ENCODE measurements at places on chromosomes 6 and 20.

DNA sequence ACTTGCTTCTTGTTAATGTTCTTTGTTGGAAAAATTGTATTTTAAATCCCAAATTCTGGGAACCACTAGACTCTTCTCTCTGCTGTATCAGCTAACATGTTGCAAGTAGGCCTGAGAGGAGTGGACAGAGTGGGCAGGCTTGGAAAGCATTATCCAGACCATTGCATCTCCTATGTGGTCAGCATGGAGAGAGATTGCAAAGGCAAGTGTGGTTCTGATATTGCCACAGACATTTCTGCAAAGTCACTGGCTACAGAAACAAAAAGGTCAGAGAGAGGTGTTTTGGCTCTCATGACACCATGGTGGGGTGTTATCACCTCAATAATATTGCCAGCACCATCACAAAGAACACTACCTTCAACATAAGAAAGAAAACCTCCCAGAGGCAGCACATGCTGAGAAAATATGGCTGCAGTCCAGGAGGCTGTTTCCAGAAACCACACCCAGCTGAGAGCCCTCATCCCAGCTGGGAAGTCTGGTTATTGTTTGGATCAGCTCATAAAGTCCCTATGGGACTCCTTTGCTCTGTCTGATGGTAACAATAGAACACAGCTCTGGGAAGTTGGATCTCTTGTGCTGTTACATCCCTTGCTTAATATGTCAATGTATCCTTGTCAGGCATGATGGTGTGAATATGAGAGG lies 78.2 kb upstream of the TBX18 start:
- no peak for DNase-seq

DNA sequence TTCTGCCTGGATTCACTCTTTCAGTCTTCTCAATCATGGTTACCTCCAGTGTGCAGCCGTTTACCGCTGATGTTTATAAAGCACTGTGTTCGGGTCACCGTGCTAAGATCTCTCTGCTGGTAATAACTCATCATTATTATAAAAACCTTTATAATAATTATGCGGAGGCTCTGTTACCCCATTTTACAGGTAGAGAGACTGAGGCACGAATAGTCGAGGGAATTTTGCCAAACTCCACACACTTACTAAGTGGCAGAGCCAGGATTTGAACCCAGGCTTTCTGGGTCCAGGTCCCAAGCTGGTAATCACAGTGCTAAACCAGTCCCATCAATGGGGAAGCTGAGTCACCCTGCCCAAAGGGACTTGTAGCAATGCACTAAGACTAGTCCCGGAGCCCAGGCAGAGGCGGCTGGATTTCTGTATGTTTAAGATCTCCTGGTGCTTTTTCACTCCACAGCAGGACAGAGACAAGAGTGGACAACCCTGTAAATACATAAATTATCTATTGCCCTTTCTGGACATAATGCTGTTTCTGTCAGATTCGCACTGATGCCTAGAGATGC lies 48.1 kb downstream of the SYNJ2 start:
- no peak for DNase-seq

DNA sequence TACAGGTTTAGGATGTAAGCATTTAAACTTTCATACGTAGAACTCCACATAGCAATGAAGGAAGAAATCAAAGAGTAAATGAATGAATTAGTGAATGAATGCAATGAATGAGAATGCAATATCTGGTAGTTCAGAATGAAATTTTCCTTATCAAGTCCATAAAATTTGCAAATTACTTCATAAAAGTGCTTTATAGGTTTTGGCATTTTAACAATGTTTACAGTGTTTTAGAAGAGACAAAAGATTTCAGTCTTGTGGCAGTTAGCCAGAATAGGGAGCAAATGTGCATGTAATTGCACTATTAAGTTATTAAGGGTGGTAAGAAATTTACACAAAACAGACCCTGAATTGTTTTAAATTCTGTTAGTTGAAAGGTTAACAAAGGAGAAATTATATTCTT lies 739.4 kb upstream of the FLRT3 start:
- no peak for DNase-seq

DNA sequence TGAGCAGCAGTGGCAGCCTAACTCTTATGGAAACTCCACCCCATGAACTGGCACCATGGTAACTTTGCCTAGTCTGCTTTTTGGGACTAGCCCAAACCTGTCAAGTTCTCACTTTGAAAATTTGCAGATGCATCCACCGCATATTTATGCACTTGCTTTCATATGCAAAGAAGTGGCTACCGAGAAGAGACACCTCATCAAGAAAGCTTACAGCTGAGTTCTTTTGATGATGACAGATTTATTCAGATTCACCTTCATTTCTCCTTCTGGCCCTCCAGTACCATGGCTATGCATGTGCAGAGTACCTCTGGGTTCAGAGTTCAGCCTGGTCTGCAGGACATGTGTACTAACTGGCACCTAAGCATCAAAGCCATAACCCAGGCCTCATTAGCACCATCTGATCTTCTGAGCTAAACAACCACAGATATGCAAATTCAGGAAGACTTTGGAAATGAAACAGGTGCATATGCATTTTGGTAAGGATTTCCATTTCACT lies 154.3 kb upstream of the TENT5A start:
- no peak for DNase-seq

DNA sequence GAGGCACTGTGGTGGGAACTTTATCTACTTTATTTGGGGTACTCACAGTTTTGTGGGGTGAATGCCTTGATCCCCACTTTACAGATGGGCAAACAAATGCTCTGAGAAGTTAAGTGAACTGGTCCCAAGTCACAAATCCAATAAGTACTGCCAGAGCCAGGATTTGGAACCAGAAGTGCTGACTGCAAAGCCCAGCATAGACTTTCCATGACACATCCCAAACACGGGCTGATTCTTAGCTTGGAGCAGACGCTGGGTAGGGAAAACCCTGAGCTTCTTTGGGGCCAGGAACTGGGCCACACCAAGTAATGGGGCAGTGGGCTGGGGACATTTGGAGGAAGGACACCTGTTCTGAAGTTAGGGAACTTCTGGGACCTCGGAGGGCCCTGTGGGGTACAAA lies 20.3 kb downstream of the RIN2 start:
- no peak for DNase-seq

DNA sequence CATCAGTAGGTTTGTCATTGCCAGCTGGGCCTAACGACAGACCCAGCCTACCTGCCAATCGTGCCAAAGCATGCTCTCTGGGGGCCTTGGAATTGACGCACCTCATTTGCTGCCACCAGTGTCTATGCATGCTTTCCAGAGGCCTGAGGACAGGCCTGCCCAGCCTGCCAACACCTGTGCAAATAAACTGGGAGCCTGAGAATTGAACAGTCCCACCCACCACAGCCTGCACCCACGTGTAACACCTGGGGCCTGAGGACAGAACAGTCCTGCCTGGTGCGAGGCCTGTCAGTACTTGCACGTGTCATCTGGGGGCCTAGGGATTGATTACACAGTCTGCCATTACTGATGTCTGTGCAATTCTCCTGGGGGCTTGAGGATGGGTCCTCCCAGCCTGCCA lies 6.2 kb upstream of the RNF217 start:
- no peak for DNase-seq

DNA sequence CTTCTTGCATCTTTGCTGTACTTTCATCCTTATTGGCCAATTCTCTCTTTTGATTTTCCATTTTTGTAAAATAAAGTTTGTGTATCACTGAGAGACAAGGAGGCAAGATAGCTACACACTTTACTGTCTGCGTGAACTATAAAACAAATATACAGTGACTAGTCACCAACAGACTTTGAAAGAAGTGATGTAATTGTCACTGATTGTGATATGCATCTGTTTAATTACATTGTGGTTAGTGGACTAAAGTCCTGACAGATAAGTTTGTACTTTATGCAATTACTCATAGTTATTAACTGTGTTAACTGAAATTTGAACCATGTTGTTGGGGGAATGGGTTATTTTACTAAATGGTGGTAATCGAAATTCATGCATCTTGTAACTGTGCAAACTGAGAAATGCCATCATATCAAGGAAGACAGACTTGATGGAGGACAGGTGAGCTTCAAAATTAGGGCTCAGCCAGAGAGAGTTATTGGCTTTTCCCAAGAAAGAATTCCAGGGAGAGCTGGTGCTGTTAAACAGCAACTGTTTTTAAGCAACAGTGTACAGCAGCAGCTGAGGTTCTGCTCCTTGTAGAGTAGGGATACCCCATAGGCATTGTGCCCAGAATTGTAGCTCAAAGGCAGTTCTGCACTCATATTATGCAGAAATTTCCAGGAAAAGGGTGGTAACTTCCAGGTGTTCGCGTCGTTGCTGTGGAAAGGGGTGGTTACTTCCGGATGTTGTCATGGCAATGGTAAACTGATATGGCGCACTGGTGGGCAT lies 62.9 kb downstream of the EFHC1 start:
- DNase-seq: no peak

- no peak for DNase-seq
These were observed 242.2 kb downstream of the NRN1 start for GRCh38 chr6:5764401-5764955.

All from activated CD4-positive, alpha-beta T cell treated with anti-CD3 and anti-CD28 coated beads for 24 hours (primary cell).